Stimulated activated naive CD4-positive, alpha-beta T cell treated with Interleukin-2 at 50 U/mL for 16 hours (primary cell): ENCODE measurements at places on chromosomes 13 and 19.

- DNase-seq = no peak
Measured at GRCh38 chr13:96044238-96044637, 9.0 kb downstream of the UGGT2 start.

DNA sequence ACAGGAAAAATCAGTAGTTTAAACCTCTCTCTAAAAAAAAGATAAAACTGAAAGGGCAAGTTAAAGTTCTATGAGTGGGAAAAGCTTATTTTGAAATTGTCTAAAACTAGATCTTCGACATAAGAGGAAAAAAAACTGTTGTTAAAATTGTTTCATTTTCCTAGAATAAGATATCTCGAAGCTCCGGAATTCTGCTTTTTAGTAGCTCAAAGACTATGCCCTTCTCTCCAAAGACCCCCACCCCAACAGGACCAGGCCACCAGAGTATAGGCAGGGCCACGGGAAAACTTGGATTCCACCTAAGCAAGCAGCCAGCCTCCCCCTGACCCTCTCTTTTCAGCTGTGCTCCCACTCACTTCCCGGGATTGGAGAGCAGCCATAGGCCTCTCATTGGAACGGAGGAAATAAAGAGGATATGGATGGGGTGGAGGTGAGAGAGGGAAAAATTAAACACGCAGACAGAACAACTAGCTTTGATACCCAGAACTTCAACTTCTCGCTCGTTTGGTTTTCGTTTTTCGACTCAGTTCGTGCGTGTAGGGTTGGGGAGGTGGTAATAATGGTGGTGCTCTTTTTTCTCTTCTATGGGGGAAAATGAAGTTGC is 3.0 kb downstream of the POU4F1 start:
- DNase-seq = no peak

GRCh38 chr13:112624602-112625430 is 36.9 kb upstream of the TUBGCP3 start:
- DNase-seq = no peak

DNA sequence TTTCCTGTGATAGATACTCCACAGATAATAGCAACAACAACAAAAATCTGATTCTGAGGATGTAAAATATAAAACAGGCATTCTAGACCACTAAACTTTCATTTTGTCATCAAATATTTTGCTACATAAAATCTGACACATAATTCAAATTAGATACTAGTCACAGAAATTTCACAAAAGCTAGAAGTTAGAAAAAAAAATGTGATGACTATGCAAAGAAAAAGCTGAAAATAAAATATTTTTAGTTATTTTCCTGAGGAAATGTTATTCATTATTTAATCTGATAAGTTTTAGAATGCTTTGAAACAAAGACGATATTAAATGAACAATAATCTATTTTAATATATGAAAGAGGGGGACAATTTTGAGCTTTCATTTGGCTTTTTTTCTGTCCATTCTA is 357.2 kb downstream of the SLITRK6 start:
- no peak for DNase-seq

- no peak for DNase-seq
Measured at GRCh38 chr19:46225558-46226004, 4.0 kb upstream of the IGFL1 start.

- no peak for DNase-seq
Measured at GRCh38 chr19:15595069-15595468, 19.9 kb upstream of the CYP4F8 start.

DNA sequence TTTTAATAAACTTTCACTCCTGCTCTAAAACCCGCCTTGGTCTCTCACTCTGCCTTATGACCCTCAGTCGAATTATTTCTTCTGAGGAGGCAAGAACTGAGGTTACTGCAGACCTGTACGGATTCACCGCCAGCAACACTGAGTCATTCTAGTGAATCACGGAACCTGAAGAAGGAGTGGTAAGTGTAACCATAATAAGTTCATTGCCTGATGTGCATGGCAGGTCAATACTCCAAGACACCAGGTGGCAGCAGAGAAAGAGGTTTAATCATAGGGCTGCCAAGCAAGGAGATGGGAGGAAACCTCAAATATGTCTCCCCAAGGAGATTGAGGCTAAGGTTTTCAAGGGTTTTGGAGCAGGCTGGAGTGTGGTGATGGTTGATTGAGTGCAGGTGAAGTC is 204.3 kb upstream of the IPO5 start:
- DNase-seq = no peak

DNA sequence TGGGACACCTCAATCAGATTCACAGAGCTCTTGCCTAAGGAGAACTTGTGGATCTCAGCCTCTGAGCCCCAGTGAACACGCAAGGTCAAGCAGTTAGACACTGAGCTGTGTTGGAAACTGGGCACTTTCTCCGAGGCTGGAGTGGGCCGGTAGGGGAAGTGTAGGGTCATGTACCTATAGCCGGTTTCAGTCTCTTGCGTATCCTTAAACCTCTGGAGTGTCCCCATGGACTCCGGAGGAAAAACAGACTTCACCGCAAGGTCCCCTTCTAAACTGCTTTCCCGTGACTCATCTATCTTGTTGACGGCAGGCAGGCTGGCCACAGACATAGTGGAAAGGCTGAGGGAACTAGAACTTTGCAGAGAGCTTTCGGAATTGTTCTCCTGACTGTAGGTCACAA is 11.3 kb downstream of the IQCN start:
- no peak for DNase-seq

- no peak for DNase-seq
Measured at GRCh38 chr13:67299751-67300150, 69.6 kb upstream of the PCDH9 start.

DNA sequence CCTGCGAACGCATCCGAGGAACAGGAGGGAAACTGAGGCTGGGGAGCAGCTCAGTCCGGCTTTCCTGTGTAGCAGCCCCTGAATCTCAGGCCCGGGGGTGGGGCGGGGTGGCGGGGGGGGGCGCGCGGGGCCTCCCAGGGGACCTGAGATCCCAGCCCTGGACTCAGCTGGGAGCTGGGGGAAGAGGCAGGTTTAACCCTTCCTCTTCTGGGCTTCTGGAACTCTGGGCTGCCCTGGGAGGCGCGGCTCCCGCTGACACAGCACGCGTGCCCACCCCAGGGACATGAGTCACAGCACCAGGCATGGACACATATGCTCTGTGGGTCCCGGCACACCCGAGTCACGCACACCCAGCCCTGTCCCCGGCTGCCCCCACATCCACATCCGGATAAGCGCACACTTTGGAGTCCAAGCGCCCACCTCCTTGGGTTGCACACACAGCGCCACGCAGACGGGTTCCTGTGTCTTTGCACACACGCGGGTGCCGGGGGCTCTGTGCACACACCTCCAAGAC is 3.5 kb upstream of the CIRBP start:
- peak; percentile 33 for DNase-seq

DNA sequence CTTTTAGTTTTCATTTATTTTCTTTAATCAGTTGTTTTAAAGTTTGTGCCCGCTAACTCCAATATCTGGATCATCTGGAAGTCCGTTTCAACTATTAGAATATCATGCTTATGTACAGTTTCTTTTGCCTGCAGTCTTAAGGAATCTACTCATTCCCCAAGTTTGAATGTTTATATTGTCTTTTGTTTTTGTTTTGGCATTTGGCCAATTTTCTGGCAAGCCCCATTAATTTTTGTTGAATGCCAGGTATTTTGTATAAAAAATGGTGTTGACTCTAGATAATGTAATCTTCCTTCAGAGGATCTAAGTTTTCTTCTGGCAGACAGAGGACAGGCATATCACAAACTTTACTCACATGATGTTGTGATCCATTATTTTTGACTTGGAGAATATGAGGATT is 11.1 kb upstream of the ZNF235 start:
- no peak for DNase-seq

- no peak for DNase-seq
Measured at GRCh38 chr19:9445037-9445436, 9.7 kb upstream of the ZNF266 start.
